Panc1 (cell line): ENCODE measurements at places on chromosomes 11 and 22. TPM values are rescaled to one million over a fixed set of nuclear protein-coding genes. Genes with fewer than 3 reads are reported as not detected.

UBASH3B gene
- 55.1 TPM for total RNA-seq

MEI1 gene
- total RNA-seq: 0.18 TPM

NLRP14 gene
- 0.08 TPM for total RNA-seq

PNPLA3 gene
- total RNA-seq: 4.9 TPM

LMO1 gene
- total RNA-seq: not detected

MPPED2 gene
- total RNA-seq: not detected

HTR3B gene
- not detected for total RNA-seq

OTOG gene
- total RNA-seq: not detected

NPTXR gene
- 32.6 TPM for total RNA-seq

OR51B2 gene
- not detected for total RNA-seq
